ENCODE measurements at places on chromosomes 5 and 9.

DNA sequence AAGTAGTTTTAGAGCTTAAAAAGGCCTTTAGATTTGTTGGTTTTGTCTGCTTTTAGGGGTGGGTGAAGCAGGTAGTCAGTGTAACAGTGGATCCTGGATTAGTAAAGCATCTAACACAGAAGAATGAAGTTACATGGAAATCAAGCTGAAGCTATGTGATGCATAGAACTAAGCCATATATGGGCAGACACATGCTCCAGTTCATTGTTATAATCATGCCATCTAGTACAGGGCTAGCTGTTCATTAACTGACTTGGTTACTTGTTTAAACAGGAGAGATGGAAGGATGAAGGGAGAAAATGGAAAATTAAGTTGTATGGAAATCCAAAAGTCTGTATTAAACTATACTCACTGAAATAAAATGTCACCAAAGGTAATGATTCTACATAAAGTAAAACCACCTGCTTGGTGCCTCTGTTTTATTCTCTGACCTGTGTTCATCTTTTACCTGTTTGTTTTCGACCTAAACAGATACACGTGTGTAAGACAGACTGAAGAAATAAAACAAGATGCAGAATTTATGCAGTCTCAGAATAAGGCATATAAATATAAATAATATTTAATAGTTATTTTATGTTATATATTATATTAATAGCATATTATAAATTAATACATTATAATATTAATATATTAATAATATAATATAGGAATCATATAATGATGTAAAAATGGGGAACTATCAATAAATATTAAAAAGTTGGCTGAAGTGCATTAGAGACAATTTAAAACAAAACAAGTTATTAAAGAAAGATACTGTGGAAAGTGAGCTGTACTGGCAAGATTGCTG is 33.9 kb downstream of the MRPS30 start:
- DNase-seq, result no peak

DNA sequence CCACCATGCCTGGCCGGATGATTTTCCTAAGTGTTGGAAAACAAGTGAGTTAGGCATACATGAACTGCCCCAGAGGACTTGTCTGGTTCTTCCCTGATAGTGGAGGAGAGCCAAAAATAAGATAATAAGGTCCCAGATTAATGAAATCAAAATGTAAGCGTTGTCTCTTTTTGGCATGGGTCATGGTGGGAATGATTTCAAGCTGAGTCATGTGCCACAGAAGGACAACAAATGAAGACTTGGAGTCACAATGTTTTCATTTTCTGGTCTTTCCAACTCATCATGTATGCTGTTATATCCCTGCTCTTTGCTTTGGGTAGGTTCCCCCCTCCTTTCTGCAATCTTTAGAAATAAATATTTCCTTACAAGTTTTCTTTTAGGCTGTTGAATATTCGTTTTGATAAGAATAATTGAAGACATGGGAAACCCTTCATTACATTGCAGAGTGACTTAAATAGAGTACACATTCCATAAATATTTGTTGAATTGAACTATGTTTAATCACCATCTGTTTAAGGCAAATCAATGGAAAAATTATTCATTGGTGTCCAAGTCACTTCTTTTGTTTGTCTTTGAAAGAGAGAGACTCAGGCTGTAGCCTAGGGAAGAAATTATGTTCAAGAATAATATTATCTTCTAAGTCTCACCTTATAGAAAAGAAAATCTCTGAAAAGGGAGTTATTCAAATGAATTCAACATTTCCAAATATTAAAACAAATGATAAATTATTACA is 196.3 kb downstream of the CSNK1G3 start:
- DNase-seq, result peak; percentile 97

DNA sequence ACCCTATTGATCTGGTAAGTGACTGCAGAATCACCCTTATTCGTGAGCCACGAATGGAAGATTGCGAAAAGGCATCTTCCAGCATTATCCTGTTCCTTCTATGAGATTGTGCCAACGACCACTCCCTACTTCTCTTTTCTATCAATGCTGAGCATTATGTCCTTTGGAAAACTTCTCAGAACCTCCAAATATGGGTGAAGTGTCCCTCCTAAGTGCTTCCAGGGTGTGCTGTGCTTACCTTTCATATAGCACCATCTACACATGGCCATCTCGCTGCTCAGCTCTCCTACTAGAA is 14.7 kb upstream of the LCP2 start:
- DNase-seq, result no peak

GRCh38 chr5:60820593-60821487 is 23.2 kb downstream of the ELOVL7 start:
- DNase-seq, result no peak

DNA sequence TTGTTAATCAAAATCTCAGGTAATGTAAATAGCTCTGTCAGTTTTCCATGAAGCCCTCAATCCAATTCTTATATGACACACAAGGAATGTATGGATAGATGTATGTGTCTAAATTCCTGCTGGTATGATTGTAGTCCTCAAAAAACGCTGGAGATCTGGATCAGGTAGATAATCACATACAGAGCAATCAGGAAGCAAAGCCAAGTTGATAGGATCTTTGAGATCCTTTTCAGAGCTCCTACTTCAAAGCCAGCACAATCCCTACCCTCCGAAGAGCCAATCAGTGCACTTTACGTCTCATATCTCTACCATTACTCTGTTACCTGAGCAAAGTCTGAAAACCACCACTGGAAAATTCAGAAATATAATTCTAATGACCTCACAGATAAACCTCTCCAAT is 27.4 kb downstream of the TYRP1 start:
- DNase-seq, result no peak

- DNase-seq, result peak; percentile 1
Observed at GRCh38 chr9:32348106-32348695, 36.2 kb upstream of the ACO1 start.

DNA sequence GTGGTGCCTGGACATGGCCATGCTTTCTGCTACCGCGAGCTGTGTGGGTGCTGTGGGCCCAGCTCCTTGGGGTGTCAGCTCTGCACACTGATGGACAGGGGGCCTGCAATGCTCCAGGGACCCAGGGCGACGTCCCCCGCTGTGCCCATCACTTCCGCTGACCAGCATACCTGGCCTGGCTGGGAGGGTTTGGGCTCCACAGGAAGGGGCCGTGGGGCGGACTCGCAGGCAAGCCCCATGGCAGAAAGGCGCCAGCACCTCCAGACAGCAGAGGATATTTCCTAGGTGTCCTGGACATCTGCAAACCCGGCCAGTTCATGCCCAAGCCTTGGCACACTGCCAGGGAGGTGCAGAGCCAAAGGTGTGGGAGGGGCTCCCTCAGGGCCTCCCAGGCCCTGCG is 295.8 kb upstream of the IRX4 start:
- no peak for DNase-seq

GRCh38 chr9:2119566-2119965 is 104.4 kb downstream of the SMARCA2 start:
- DNase-seq, result no peak

DNA sequence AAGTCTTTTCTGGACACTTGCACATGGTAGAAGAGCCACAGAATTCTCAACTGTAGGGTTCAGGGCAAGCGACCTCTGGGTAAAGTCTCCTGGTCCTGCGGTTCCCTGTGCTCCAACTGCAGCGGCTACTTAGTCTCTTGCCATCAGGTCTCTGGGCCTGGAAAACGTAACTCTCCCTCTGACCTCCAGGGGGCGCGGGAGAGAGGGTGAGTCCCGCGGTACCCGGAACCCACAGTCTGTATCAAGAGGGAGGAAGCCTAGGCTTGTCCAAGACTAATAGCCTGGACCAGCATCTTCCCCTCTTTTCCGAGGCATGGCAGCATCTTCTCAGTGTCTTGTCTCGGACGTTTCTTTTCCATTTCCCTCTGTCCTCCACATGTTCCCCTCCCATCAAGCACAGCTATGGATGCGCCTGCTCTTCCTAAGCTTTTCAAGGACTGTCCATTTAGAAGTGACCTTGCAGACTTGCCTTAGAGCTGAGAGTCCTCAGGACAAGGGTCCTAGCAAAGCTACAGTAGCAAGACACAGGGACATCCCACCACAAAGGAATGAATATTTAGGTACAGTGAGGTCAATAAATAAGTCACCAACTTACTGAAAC is 59.3 kb downstream of the FSTL4 start:
- DNase-seq, result peak; percentile 31

DNA sequence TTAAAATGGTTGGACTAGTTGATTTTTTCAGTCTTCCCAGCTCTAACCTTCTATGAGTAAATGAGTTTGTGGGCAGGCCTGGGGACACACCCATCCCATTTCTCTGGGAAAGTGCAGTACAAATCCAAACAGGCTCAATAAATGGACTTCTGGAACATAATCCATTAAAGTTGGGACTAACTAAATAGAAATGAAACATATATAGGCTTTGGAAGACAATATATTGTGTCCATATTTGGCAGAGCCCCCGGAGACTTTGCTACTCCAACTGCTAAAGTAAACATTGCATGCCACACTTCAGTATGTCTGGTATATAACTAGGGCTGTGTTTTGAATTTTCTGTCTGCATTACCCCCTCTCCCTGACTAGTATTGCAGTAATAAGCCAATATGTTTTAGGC is 191.4 kb upstream of the DAB2 start:
- DNase-seq, result no peak

- DNase-seq, result no peak
Observed at GRCh38 chr5:54178207-54178606, 132.2 kb downstream of the ARL15 start.

GRCh38 chr5:124234022-124234769 is 512.2 kb downstream of the ZNF608 start:
- peak; percentile 22 for DNase-seq

GRCh38 chr9:79301551-79302391 is 270.0 kb upstream of the TLE4 start:
- DNase-seq, result peak; percentile 70

DNA sequence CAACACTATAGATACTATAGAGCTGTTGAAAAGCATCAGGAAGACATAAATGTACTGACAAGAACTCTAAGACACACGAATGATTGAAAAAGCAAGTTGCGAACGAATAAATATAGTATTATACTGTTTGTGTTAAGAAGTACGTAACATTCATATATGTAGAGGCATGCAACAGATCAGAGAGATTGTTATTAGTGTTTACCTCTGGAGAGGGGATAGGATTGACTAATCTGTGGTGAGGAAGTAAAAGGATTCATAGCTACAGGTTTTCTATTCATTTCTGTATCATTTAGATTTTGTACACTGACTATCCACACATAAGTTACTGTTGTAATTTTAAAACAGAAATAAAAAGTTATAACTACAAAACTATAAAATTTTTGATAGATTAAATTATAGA is 147.6 kb upstream of the SV2C start:
- DNase-seq, result no peak

GRCh38 chr5:110880413-110880812 is 141.6 kb downstream of the SLC25A46 start:
- DNase-seq, result peak; percentile 80

- DNase-seq, result no peak
Observed at GRCh38 chr5:93673316-93673954, 68.0 kb downstream of the POU5F2 start.

- peak; percentile 53 for DNase-seq
Observed at GRCh38 chr5:78824831-78825281, 160.3 kb downstream of the ARSB start.

DNA sequence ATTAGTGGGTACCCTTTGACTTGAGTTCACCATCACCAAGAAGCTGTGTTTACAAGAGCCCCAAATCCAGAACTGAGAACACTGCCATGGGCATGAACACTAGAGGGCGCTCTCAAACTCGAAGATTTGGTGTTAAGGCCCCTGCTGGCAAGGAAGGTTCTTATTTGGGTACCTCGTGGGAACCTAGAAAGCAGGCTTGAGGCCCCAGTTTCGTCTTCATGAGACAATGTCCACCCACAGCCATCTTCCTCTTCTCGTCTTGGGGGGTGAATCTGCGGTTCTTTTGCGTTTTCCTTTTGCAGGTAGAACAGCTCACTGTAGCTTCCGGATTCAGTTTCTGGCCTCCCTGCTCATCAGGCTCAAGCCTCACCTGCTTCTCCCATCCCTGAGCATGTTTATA is 184.0 kb downstream of the SEMA5A start:
- no peak for DNase-seq

GRCh38 chr5:59067956-59068656 is 485.2 kb downstream of the RAB3C start:
- DNase-seq, result peak; percentile 68

All from fibroblast of skin of abdomen (primary cell).